ENCODE measurements at places on chromosomes 2 and 18.

- no peak for DNase-seq
These were observed 229.1 kb upstream of the RBBP8 start for GRCh38 chr18:22703883-22704585.

- no peak for DNase-seq
These were observed 31.8 kb upstream of the KCNE4 start for GRCh38 chr2:223019987-223020717.

DNA sequence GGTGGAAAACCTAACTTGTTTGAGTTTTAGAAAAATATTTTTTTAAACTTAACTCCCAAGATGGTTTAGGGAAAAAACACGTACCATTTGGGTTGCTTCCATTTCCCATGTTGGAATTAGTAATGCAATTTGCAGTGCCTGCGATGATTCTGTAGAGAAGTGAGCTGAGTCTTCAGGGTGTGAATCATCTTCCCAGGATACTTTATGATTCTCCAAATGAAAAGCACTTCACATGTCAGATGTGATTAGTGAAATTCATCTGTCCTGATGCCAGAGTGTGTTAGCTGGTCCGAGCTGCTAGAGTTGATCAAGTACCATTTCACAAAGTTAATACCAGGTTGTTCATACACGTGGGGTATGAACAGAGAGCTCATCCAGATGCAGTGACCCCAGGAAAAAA, 59.1 kb downstream of the ACOXL start:
- DNase-seq, result no peak

GRCh38 chr18:75810961-75811551, 383.6 kb upstream of the SMIM21 start:
- no peak for DNase-seq

GRCh38 chr2:48016225-48017019, 110.1 kb upstream of the FBXO11 start:
- DNase-seq, result no peak

DNA sequence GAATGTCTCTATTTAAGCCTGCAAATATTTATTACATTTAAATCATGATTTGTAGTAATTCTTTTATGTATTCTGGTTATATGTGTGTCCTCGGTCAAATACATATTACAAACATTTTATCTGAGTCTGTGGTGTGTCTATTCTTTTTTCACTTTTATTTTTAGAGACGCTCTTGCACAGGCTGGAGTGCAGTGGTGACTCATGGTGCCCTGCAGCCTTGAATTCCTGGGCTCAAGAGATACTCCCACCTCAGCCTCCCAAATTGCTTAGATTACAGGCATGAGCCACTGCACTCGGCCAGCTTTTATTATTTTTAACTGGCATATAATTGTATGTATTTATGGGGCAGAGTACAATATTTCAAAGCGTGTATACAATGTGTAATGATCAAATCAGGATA, 47.5 kb downstream of the ARID5A start:
- no peak for DNase-seq

GRCh38 chr2:186617771-186618170, 27.9 kb downstream of the ITGAV start:
- no peak for DNase-seq

DNA sequence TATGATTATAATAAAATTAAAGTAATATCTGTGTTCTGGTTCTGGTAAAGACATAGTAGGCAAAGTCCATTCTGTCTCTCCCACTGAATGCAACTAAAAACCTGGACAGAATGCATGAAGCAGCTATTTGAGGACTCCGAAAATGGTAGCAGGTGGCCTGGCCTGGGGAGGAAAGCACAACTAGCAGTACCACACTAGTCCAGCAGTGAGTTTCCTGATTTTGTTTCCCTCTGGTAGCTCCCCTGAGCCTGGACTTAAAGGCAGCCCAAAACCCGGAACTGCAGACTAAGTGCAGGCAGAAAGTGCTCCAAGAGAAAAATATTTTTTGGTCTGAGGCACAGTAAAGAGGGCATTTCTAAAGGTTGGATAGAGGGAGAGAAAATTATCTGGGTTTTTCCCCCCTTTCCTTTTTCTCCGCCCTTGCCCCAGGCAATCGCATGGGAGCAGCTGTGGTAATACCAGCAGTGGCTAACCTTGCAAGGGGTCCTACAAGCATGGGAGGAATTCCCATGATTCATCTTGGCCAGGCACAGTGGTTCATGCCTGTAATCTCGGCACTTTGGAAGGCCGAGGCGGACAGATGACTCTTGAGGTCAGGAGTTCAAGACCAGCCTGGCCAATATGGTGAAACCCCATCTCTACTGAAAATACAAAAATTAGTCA, 32.3 kb downstream of the ASXL2 start:
- DNase-seq, result no peak

GRCh38 chr2:165950438-165950837, 3.1 kb downstream of the TTC21B start:
- DNase-seq, result no peak

GRCh38 chr2:105581555-105581944, 163.2 kb upstream of the NCK2 start:
- no peak for DNase-seq

- no peak for DNase-seq
These were observed 23.4 kb upstream of the TMEM87B start for GRCh38 chr2:112031473-112032223.

DNA sequence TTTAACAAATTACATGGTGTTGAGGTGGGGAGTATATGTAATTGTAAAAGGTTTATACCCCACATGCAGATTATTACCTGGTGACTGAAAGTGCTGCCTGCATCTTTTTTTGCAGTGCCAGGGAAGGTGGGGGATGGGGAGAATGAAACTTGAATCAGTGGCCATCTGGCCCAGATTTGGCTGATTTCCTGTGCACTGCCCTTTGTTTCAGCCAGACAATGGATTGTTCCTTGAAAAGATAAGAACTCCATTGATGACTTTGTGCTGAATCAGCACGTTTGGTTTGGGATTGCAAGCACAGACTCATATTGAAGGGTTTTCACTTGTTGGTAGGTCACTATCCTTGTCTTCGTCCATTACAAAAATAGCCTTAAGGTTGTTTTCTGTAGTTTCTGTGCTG, 20.9 kb downstream of the GREB1L start:
- no peak for DNase-seq

DNA sequence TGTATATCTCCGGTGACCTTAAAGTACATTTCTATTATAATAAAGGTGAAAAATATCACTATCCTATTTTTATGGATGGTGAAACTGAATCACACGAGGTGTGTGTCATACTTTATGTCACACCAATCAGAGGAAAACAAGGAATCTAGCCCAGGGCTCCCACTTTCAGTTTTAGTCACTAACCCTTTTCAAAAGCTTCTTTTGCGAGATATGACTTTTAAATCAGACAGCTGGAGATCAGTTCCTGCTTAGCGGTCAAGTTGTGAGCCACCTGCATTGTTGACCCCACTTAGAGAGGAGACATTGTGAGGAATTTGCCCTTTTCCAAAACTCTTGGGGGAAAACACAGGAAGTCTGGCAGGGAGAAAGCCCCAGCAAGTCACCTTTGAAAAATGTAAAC, 70.5 kb downstream of the CPS1 start:
- DNase-seq, result no peak

- no peak for DNase-seq
These were observed 1003.7 kb upstream of the GYPC start for GRCh38 chr2:125652280-125652679.

DNA sequence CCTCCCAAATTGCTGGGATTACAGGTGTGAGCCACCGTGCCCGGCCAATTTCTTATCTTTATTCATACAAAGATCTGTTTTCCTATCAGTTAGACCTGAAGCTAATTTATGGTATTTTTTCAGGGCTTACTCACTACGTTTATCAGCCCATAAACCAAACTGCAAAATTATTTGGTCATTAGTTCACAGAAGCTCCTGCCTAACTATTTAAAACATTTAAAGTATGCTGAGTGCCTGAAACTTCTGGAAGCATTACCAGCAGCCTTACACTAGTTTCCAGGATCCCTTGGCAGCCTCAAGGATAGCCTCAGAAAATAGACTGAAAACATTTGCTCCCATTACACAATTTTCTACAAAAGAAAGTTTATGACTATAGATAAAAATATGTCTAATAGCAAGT, 68.8 kb downstream of the GALNT13 start:
- no peak for DNase-seq

DNA sequence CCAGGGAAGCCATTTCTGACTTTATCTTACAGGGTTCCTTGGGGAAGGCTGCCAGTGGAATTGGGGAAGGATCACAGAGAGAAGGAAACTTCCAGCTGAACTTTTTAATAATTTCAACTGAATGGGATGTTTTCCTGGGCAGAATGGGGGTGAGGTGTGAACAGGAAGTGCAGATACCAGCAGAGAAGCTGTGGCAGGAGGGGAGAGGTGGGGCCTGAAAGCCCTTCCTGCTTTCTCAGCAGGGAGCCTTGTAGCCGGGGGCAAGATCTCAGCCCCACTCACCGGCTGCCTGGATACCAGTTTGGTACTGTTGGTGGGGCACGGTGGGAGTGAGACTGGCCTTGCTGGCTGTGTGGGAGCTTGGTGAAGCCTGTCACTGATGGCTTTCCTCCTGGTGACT, 170.5 kb downstream of the ZBTB7C start:
- DNase-seq, result no peak

- no peak for DNase-seq
These were observed 159.1 kb downstream of the FMNL2 start for GRCh38 chr2:152493945-152494528.

- no peak for DNase-seq
These were observed 255.8 kb downstream of the ERBB4 start for GRCh38 chr2:212282671-212283261.

DNA sequence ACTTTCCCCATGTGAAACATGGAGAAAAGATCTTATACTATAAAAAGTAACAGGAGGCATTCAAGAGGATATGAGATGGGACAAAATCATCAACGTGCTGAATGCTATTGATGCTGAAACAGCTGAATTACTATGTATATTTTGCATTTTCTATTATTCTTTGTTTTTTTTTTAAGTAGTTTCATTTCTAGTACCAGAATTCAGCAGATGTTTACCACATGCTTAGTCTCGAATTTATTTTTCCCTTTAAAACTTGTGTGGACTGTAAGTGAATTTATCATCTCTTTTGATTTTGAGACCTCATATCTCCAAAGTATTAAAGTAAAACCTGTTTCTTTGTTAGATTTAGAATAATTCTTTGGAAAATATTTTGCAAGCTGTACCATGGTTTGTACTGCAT, 205.8 kb downstream of the PTPRM start:
- DNase-seq, result no peak

DNA sequence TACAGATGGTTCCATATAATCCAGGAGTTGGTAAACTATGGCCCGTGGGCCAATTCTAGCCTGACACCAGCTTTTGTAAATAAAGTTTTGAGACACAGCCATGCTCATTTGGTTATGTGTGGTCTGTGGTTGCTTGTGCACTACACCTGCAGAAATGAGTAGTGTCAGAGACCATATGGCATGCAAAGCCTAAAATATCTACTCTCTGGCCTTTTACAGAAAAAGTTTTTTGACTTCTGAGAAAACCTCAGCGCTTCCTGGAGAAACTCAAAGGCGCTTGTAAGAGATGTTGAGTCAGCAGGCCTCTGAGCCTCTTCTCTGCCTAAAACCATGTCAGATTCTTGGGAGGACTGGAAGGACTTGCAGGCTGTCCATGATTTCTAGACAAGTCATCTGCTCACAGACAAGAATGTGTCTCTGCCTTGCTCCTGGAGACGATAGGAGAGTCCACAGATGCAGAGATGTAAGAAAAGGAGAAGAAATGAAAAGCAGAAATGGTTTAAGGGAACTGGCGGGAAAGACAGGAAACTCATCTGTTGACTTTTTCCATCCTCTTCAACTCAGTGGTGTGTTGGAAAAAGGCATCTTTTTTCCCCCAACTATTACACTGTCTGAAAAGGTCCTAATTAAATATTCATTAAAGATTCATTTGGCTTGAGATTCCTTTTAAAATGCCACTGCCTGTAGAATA, 5.2 kb downstream of the TTC39C start:
- no peak for DNase-seq

GRCh38 chr18:3584897-3585460, 135.0 kb downstream of the TGIF1 start:
- DNase-seq, result no peak

DNA sequence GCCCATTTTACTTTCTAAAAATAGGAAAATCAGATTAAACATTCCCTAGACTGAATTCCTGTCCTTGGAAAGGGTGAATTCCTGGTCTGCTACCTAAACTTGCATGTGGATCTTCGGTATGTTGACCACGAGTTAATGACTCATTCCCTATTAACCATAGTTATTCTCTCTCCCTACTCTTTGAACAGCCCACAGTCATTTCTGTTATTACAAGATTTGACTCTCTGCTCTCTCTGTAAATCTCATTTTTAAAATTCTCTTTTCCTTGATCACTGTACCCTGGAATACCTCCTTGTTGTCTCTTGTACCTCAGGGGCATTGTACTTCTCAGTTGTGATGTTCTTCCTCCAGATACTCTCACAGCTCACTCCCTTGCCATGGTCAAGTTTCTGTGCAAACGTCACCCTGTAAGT, 92.0 kb upstream of the GULP1 start:
- no peak for DNase-seq

DNA sequence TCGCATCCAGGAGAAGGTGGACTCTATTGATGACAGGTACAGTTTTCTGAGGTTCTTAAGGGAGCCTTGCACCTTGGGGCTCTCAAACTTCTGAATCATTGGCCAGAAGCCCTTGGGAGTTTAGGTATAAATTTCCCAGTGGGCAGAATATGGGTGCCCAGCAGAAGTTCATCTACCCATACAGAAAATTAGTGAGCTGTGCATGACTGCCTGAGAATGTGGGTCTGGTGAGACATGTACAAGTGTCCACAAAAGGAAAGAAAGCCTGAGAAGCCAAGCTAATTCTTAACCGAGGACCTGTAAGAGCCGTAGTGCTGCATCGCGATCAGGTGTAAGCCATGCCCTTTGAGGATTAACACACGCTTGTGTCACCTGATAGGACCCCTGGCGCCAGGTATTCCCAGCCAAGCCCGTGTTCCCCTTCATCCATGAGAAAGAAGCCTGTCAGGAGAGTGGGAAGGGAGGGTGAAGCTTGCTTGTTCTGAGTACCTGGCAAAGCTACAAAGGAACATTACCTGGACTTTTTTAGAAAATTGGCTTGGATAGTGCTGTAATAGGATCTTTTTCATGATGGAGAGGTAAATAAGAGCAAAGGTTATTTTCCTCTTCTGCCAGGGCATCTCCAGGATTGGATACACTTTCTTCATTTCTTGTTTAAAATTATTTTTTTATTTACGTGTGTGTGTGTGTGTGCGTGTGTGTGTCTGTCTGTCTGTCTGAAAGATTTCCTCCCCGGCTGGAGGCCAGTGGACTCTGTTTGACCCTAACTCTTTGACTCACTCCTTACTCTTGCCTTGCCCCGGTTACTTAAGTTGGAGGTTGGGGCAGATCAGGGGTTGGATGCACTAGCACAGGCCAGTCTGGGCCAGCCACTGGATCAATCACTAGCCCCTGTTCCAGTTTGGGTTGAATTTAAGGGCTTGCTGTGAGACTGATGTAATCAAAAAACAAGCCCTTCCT, 90.4 kb upstream of the EML6 start:
- DNase-seq, result no peak

DNA sequence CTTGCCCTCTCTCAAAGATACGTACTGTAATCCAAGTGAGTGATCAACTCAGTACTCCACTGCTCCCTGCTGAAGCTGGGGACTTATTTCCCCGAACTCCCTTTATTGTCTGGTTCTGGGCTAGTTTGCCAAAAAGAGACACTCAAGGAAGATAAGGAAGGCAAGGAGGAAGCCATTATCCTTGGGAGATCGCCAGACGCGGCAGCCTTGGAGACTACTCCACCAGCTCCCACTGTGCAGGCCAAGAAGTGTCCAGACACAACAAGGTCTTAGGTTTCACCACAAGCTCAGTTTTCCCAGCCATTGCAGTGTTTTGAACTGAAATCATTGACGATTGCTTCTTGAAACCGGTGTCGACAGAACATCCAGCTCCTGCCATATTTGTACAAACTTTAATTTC, 439.6 kb upstream of the UBE2E3 start:
- DNase-seq, result no peak

GRCh38 chr18:55268151-55268601, 308.9 kb upstream of the CCDC68 start:
- DNase-seq, result no peak
